ENCODE measurements at places on chromosomes 5 and 9. TPM values are rescaled to one million over a fixed set of nuclear protein-coding genes. Genes with fewer than 3 reads are reported as not detected.

C9orf50 gene
- 0.28 TPM for polyA plus RNA-seq

NUDT2 gene
- 36.2 TPM for polyA plus RNA-seq

- no peak for DNase-seq
Observed at GRCh38 chr5:88542786-88543185, 274.1 kb upstream of the TMEM161B start.

DNA sequence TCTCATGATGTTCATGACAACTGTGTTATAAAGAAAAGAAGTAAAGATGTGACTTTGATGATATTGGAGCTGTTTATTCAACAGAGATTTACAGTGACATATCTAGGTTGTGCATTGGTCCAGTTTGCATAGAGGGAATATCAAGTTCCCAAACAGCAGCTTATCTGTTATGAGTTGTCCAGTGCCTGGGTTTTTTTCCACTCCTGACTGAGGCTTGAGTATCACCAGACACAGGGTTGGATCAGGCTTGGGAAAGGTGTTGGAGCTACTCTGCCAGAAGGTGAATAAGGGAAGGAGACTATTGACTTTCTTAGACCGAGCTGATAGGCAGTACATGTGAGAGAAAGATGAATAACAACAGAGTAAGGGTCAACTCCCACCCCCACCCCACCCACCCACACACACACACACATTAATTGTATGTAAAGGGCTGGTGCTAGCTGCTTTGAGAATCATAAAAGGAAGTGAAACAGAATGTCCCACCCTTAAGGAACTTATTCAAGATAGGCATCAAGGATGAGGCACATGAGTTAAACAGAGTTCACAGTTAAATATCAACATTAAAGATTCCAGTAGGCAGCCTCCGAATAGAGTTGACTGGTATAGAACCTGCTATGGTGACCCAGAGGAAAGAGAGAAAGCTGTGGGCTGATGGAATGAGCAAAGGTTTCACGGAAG lies 33.0 kb upstream of the RASGRF2 start:
- no peak for DNase-seq

GRCh38 chr5:134053840-134054338 lies 49.1 kb upstream of the VDAC1 start:
- no peak for DNase-seq

- DNase-seq: no peak
Observed at GRCh38 chr5:101585366-101585765, 682.3 kb upstream of the ST8SIA4 start.

FRMD3 gene
- polyA plus RNA-seq: 4.8 TPM

SLC34A3 gene
- polyA plus RNA-seq: 0.05 TPM

GRCh38 chr5:80982093-80982492 lies 21.9 kb downstream of the RASGRF2 start:
- no peak for DNase-seq

- DNase-seq: no peak
Observed at GRCh38 chr5:21644032-21644431, 1209.1 kb downstream of the CDH12 start.

All from urinary bladder (tissue), 4 donors.